ENCODE measurements at places on chromosomes 4 and X.

GRCh38 chr4:81197864-81198524, 17.0 kb downstream of the PRKG2 start:
- DNase-seq, result no peak

DNA sequence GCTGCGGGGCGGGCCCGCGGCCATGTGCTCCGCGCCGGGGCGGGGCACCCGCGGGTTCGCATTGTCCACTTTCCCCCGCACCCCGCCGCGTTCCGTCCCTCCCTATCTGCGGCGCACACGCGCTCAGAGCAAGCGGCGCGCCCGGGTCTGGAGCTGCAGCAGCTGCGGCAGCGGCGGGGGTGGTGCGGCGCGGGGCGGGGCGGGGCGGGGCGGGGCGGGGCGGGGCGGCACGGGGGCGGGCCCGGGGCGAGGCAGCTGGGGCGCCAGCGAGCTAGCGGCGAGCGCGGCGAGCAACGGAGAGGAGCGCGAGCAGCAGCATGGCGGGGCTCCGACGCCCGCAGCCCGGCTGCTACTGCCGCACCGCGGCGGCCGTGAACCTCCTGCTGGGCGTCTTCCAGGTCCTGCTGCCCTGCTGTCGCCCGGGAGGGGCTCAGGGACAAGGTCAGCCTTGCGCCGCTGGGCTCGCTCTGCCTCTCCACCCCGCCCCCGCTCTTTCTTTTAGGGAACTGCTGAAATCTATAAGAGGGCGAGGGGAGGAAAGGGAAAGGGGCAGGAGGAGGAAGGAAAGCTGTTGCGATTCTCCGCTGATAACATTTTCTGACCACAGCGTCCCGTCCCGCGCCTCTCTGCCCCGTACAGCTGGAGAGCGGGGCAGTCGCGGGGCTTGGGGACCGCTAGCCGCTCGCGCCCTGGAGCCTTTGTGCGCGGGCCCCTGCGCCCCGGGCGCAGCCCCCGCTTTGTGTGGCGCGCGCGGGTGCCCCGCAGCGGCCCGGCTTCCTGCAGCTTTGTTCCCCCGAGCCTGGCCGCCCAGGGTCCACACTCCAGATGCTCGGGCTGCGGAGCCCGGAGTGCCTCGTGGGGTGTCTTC, at the start of gene TMEM131L:
Gene TMEM131L, plus strand, starts transcription at position 280 of the 868 bp plus-strand sequence. Its CDS starts 38 bp downstream, at position 318.
- DNase-seq, result no peak

DNA sequence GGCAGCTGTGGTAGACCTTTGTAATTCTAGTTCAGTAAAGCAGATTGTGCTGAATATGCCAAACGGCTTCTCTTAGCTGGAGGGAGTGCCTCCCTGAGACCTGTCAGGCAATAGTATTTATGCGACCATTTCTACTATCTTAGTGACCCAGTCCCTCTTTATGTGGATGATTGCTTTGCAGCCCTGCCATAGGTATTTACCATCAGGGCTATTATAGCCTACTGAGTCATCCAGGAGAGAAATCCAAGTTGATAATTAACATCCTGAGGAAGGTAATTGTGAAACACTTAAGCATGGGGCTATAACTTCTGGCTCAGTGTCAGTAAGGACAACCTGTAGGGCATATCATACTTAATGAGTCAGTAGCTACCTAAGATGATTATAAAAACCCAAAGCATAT, 103.9 kb upstream of the MAOA start:
- peak; percentile 27 for DNase-seq

GRCh38 chr4:1968686-1969295, 40.0 kb downstream of the NELFA start:
- no peak for DNase-seq

DNA sequence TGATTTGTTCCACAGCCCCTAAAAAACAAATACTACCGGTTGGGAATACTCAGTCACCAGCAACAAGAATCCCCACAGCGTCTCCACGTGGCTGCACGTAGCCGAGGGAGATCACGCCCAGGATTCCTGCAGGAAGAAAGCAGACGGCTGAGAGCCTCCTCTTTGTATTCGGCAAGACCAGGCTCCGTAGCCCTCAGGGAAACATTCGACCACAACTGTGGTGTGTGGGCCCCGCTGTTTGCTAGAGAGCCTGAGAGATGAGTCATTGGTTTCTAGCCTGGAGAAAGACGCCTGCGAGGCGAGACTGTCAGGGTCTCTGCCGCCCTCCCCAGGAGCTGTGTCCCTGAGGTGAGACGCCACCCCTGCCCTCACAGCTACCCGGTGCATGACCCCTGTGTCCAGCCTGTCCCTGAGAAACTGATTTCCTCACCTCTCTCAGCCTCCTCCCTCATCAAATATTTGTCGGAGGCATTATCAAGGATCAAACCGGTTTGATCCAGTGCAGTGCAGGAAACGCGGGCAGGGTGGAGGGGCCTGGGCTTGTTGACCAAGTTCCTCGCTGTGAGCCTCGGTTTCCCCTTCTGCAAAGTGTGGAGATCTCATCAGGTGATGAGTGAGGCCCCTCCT, 4.7 kb upstream of the S100P start:
- DNase-seq, result no peak

- DNase-seq, result no peak
Observed at GRCh38 chr4:100430451-100430850, 87.4 kb downstream of the EMCN start.

DNA sequence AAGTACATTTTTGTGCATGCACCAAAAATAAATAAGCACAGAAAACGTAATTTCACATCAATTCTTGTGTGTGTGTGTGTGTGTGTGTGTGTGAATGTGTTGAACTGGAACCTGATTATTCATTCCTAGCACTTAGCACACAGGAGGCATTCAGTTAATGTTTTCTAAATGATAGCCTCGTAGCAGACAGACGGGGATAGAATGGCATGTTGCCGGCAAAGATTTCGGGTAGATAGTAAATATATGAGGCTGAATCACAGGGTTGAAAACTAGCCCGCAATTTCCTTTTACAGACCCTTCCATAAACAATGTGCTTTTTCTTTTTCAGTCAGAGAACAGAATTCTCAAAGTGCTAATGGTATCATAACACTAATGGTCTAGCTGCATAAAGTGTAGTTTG, 13.5 kb downstream of the MAOB start:
- DNase-seq, result no peak

- DNase-seq, result peak; percentile 87
Observed at GRCh38 chr4:123452616-123453015, 56.0 kb downstream of the SPRY1 start.

DNA sequence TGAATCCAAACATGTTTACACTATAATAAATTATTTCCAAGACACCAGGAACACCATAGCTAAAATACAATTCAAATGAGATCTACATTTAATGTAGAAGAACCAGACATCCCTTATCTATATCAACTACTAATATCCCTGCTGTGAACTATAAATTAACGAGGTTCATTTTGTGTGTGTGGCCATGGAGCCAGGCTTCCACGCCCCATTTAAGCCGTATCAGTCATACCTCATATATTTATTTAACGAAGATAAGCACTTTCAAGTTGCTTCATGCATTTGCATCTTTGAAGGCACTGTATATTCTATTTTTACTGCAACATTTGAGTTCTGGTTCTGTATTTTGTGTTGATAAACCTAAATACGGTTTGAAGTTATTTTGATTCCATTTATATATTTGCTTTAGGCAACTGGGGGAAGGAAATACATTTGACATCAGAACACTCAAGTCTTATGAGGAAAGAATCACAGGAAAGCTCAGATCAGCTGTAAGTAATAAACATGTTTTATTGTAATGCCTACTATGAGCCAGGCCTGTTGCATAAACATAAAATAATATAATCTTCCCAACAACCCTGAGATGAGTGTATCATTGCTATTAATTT, 45.1 kb upstream of the WDR17 start:
- no peak for DNase-seq

DNA sequence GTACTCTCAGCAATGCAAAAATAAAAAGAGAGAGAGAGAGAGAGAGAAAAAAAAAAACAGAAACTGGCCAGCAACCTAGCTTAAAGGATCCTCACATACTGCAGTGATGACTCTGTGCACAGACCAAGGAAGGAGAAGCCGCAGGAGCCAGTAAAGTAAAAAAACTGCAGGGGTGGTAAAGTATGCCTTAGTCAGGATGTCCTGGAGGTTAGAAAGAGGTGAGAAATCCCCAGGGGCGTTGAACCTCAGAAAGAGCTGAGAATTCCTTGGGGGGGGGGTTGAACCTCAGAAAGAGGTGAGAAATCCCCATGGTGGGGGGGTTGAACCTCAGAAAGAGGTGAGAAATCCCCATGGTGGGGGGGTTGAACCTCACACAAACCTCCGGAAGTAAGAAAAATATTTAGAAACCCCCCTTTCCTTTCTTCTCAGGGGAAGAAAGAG, 48.0 kb downstream of the MAGEA9 start:
- DNase-seq, result peak; percentile 68

DNA sequence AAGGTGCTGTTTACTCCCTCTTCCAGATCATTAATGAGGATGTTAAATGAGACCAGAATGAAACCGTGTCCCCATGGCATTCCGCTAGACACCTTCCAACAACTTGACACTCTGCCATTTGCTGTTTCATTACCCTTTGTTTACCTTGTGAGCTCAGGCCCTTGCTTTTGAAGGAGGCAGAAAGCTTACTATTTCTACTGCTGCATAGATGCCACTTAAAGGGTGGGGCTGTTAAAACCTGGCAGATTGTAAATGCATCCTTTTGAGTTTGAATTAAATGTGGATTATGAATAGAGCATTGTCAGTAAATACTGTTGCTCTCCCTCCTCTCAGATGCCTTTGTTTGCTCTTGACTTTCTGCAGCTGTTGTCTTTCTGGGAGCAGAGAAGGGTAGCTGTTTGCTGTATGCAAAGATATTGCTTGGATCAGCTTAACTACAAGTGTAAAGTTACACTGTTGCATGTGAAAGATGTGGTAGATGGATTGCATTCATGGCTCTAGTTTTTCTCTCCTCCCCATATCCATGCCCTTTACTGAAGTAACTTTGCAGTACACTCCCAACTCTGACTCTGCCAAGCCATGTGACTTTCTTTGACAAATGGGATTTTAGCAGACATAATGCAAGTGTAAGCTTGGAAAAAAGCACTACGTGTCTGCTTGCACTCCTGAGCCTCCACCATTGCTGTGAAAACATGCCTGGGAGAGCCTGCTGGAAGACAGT, 75.0 kb upstream of the DHX15 start:
- DNase-seq, result no peak
